ENCODE measurements at places on chromosomes 3 and 15. TPM values are rescaled to one million over a fixed set of nuclear protein-coding genes. Genes with fewer than 3 reads are reported as not detected.

Gene MESP1
- total RNA-seq = 7.2 TPM

Gene C2CD4B
- total RNA-seq = 0.37 TPM

Gene DPPA4
- not detected for total RNA-seq

Gene CHRNA7
- total RNA-seq = 4.4 TPM

Gene IL17RE
- 1.7 TPM for total RNA-seq

Measured in A549 treated with AZD2906 at 1 μM for 4 hours (cell line).